Activated T-cell treated with anti-CD3 and anti-CD28 coated beads, Interleukin-2, amount 50 U/mL, for 1 hour (primary cell): ENCODE measurements at places on chromosomes 6 and 20.

DNA sequence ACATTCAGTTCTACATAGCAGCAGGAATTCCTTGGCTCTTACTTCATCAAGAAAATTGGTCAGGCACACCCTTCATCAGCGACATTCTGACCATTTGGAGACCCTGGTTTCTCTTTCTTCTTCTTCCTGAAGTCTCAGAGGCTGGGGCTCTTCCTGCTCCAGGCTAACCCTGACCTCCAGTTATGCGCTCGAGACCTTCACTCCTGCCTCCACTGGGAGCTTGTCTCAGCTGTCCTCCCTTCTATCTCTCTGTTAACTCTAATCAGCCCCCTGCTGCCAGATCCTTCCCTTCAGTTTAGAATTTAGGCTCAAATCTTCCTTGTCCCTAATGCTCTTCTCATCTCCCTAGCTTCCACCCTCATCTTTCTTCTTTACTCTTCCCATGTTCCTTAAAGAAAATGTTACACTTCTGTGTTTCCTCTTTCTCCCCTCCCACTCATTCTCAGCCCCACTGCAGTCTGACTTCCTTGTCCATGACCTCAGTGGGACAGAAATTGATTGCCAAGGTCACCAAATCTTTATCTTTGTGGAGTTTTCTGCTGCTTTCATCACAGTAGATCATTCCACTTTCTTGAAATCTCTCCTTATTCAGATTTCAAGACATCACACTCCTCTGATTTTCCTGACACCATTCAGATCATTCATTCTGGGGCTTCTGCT is 8.4 kb upstream of the HLA-DOA start:
- DNase-seq: no peak

GRCh38 chr6:818196-818595 is 125.3 kb upstream of the EXOC2 start:
- no peak for DNase-seq

GRCh38 chr6:13813621-13814175 is 659 bp downstream of the MCUR1 start:
- DNase-seq: no peak

DNA sequence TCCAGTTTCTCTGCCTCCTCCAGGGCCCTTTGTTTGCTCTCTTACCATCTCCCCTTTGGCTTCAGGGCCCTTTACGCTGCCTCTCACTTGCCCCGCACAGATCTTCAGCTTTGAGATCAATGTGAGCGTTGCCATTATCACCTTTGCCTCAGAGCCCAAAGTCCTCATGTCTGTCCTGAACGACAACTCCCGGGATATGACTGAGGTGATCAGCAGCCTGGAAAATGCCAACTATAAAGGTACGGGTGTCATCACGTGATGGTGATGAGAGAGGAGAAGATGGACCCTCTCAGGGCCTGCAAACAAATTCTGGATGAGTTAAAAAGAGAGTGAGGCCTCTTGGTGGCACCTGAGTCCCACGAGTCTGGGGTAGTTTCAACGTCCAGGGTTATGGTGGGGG is 8.3 kb downstream of the C2 start:
- DNase-seq: no peak
